ENCODE measurements at places on chromosomes 12 and 14.

DNA sequence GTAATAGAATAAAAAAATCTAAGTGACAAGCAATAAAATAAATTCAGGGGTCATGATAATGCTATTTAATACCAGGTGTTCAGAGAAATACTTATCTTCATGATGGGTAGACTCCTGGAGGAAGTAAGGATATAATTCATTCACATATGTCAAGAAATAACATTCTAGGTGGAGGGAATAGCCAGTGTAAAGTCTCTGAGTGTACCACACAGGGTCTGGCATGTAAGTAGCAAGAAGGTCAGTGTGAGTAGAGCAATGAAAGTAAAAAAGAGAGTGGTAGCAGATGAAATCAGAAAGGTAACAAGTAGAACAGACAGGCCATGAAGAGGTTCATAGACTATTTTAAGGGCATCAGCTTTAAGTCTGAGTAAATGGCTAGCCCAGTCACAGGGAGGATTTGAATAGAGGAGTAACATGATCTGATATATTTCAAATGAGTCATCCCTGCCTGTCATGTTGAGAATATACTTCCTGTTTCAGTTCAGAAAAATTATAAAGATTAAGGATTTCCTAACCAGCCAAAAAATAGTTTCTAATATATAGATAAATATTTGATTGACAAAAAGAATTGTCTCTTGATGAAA is 519.9 kb downstream of the C12orf50 start:
- DNase-seq, result no peak

DNA sequence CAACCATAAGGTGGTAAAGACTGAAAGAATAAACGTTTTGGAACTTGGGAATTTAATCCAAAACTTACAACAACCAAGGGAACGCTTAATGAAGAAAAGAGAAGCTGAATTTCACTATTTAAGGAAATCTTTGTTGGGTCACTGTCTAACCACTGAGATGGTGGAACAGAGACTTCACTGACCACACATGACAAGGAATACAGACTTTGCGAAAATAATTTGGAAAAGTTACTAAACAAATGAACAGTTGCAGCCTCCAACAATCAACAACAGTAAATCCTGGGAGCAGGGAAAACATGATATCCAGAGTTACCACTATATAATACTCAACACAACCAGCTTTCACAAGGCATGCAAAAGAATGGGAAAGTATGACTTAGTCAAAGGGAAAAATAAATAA is 79.1 kb downstream of the CMKLR1 start:
- no peak for DNase-seq

GRCh38 chr12:54977857-54978256 is 6.7 kb downstream of the TESPA1 start:
- no peak for DNase-seq

DNA sequence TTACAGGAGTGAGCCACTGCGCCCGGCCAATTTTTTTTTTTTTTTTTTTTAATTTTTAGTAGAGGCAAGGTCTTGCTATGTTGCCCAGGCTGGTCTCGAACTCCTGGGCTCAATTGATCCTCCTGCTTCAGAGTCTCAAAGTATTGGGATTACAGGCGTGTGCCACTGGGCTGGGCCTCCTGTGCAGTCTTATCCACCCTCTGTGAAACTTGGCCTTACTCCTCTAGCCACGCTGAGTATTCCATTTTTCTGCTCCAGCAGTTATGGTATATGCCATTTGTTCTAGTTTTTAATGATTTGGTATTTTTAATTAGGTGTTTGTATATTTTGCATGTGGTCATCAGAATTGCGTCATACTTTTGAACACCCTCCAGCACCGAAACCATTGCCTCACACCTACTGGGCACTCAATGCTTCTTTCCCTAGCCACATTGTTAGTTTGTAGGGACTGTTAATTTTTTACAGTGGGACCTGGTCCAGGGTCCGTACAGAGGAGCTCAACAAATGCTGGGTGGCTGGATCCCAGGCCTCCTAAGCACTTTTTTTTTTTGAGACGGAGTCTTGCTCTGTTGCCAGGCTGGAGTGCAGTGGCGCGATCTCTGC is 11.4 kb downstream of the RIOX1 start:
- no peak for DNase-seq

- no peak for DNase-seq
These were observed 31.3 kb upstream of the ATP2A2 start for GRCh38 chr12:110249716-110250225.

DNA sequence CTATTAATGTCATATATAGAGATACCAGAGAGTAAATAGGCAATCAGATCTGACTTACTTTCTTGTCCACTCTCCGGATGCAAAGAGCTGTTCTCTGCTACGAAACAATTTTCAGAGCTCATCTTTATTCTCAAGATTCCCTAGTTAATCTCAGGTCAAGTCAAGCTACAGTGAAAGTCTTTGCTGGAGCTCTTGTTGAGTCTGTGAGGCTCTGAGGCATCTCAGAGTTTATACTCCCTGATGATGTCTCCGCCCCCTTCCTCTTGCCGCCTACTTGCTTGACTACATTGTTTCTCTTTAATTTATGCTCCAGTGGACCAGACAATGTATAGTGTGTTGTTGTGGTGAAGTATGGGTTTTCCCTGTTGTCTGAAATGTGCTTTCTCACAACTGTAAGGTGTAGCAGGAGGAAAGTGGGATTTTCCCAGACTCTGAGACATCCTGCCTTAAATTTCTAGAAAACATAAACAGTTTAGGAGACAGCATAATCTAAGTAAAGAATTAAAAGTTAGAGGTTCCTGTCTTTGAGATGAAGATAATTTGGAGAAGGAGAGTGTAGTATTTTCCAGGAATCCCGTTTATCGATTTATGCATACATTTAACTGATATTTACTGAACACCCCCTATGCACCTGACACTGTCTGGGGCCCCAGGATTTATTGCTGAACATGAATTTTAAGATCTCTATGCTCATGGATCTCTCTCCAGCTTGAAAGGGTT is at the start of gene CD69:
CD69 (minus strand) TSS at position 203 of the 720 bp plus-strand sequence; CDS start at position 122, 81 bp downstream.
- DNase-seq, result no peak

DNA sequence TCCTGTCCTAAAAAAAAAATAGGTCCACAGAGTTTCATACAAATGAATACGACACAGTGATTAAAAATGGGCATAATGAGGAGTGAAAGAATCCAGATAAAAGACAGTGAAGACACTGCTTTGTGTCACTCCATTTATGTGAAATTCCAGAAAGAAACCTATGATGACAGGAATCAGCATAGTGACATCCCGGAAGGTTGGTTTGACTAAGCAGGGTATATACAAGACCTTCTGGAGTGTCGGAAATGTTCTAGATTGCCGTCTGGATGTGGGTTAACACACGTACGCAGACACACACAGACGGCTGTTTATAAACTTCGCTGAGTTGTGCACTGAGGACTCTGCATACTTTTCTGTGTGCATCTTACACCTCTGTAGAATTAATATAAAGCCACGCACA is 13.2 kb upstream of the CACNA2D4 start:
- no peak for DNase-seq

DNA sequence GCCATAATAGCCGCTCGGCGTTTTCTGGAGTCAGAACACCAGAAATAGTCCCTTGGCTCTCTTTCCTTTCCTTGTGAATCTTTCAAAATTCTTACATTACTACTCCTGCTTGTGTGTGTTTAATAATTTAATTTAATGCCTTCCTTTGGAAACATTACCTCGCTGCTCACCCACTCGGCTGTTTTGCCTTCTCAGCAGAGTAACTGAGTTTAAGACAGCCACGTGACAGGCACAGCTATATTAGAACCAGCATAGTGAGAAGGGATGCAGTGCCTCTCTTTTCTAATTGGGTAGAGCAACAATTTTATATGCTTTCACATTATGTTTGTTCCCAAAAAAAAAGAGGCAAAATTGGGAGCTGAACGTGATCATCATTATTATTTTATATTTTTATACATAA is 107.6 kb downstream of the ETV6 start:
- DNase-seq, result no peak

GRCh38 chr14:75234173-75235115 is 44.2 kb upstream of the FOS start:
- no peak for DNase-seq

DNA sequence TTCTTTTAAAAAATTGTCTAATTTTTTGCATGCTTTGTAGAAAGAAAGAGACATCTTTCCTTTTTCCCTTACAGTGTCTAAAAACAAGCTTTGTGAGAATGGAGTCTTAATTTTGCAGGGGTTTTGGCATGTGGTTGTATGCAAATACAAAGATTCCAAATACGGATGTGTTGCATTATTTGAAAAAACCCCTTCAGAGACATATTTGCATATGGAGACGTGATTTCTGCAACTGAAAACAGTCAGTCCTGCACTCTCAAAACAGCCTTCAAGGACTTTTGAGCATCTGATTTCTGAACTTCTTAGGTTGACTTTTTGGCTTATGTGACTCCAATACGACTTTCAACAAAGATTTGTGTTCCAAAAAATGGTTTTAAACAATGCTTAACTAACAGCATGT is 7.8 kb downstream of the IRAK3 start:
- no peak for DNase-seq

DNA sequence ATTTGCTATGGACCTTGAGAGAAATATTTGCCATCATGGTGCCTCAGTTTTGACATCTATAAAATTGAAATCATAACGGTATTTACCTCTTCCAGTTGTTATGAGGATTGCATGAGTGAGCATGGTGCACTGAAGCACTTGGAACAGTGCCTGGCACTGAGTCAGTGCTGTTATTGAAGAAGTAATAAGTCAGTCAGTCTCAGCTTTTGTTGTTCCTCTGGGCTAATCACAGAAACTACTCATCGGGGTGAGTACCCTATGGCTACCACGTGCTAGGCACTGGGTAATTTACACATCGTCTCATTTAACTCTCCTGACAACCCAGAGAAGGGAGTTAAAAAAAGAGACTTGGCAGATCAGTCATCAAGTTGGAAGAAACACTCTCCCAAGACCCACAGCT is 159.5 kb upstream of the NRXN3 start:
- DNase-seq, result no peak

- no peak for DNase-seq
These were observed 16.6 kb downstream of the ALKBH1 start for GRCh38 chr14:77691259-77691658.

- no peak for DNase-seq
These were observed 149.4 kb upstream of the PLEKHG7 start for GRCh38 chr12:92553389-92553788.

DNA sequence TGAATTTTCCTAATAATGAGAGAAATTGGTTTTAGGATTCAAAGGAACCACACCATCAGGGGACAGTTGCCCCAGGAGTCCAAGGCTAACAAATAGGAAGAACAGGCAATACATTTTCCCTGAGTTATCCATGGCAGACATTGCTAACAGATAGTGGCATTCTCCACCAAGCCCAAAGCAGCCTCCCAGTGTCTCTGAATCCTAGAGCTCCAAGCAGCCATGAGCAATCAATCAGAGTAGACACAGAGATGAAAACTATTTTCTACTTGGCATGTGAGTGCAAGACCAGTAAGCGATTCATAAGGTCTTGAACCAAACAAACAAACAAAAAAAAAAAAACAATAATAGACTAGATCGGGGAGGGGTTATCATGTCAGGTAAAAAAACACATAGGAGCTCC is 515.7 kb downstream of the MED13L start:
- DNase-seq, result no peak

GRCh38 chr12:3138941-3139511 is 61.8 kb downstream of the TSPAN9 start:
- no peak for DNase-seq

- no peak for DNase-seq
These were observed 5.3 kb downstream of the SLC5A8 start for GRCh38 chr12:101204602-101205304.

DNA sequence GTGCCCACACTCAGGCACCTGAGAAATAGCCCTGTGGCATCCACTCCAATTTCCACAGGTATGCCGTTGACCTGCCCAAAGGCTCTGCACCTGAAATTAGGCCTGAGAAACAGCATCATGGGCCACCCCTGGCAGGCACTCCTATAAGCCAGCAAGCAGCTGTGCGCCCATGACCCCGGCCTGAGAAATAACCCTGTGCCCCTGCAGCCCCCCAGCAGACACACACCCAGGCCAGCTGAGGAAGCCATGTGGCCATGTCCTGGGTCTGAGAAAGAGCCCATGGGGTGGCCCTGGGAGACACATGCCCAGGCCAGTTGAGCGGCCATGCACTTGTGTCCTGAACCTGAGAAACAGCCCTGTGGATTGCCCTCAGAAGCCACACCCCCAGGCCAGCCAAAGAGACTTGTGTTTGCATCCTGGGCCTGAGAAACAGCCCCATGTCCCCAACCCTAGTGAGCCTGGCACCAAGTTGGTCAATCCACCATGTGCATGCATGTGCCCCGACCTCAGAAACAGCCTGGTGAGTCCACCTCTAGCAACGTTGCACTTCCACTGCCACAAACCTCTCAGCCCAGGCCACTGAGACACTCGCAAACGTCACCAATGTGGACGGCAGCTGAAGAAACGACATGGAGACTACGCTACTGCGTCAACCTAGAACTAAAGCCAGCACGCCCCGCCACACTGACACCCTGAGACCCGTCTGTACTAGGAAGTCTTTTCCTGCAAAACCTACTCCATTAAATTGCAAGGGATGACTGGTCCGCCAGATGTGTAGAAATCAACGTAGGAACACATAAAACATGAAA is 411.9 kb downstream of the TMEM121 start:
- no peak for DNase-seq

- no peak for DNase-seq
These were observed 1.7 kb downstream of the C1QL4 start for GRCh38 chr12:49335118-49335954.

GRCh38 chr14:71048393-71048792 is 141.1 kb downstream of the PCNX1 start:
- DNase-seq, result no peak

DNA sequence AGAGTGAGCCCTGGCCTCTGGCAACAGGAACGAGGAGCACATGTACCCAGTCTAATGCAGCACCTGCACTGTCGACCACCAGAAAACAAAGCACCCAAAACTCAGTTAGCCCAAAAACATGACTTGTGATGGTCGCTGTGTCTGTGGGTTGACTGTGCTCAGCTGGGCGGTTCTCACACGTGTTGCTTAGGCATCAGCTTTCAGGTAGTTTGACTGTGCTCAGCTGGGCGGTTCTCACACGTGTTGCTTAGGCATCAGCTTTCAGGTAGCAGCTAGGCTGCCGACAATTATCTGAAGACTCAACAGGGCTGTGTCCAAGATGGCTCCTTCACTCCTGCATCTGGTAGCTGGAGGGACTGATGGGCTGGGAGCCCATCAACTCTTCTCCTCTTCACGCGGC is 1.2 kb upstream of the LRCOL1 start:
- DNase-seq, result no peak

GRCh38 chr12:25422241-25422640 is 130.8 kb downstream of the LMNTD1 start:
- no peak for DNase-seq

Data from left renal pelvis (tissue), 4 donors.